Activated CD4-positive, CD25-positive, alpha-beta regulatory T cell (primary cell): ENCODE measurements at places on chromosomes 5 and 9.

- peak; percentile 72 for DNase-seq
Measured at GRCh38 chr5:98927989-98928872, 576 bp downstream of the CHD1 start.

- no peak for DNase-seq
Measured at GRCh38 chr5:77322406-77322805, 111.9 kb downstream of the PDE8B start.

DNA sequence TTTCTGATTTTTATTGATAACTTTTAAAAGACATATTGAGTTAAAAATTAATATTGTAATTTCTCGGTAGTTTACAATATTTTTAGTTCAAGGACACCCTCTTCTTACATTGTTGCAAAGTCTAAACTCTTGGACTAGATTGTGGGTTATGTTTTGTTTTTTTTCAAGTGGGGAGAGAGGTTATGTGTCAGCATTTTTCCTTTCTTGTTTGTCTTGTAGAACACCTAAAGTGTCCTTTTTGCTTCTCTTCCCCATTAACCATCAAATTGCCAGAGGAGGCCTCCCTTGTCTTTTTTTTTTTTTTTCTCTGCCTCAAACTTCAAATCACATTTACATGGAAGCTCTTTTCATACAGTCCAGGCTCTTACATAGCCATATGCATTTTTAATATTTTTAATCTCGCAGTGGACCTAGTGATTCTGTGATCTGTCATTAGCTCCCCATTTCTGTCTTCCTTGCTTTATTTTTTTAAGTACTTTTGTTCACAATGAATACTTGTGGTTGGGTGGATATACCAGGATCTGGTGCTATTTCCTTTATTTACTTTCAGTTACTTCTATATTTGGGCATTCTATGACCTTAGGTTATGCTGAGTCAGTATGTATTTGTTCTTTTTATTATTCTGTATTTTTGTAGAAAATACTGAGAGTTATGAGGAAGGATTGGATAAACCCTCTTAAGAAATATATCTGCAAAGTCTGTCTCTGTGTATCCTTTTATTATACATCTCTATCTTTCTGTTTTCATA, 2280.6 kb upstream of the ACO1 start:
- no peak for DNase-seq

DNA sequence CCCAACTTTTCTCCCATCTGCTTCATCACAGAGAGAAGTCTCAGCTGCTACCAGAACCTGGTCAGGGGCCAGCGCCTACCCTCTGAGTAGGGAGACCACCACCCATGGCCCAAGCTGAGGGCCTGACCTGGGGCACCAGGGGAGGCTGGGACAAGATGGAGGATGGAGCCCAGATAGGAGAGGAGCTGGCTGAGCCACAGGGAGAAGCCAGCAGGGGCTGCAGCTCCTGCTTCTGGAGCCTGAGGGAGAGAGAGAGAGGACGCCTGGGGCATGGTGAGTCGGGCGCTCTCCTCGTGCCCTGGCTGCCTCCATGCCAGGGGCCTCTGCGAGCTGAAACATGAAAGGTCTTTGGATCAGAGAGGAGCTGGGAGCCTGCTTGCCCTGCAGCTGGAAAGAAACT, 1.4 kb upstream of the FOXI1 start:
- no peak for DNase-seq

DNA sequence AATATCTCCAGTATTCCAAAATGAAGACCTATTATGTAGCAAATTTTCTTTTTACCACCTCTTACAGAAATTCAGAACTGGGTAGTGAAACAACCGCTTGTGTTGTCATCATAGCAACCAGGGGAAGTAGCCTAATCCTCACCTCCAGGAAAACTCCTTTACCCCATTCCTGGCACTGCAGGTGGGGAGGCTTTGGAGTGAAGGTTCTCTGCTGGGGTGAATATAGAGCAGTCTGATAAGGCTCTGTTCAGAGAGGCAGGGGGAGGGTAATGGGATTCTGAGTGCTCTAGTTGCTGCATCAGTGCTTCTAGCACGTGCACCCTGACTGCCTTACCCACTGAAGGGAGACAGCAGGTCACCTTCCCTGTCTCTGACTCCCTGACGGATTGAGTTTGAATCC, 116.2 kb downstream of the MAN2A1 start:
- DNase-seq, result no peak

DNA sequence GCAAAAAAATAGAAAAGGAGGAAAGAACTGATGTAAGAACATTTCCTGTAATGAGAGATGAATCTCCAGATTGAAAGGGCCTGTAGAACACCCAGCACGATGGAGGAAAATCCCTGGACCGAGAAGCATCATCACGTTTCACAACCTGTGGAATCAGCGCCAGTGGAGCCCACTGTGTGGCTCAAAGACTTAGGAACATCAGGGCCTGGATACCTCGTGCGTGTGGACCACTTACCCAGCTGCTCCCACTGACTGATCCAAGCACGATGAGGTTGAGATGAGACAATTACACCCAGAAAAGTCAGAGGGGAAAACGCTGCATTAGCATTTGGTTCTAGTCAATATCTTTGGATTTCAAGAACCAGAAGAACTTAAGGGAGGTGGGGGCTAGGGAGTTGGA, 224.6 kb downstream of the SYK start:
- DNase-seq, result no peak

- no peak for DNase-seq
Measured at GRCh38 chr5:140554454-140554853, 2.8 kb downstream of the SRA1 start.

GRCh38 chr9:93143830-93144530, 9.9 kb upstream of the NINJ1 start:
- no peak for DNase-seq

GRCh38 chr5:172118891-172119290, 69.1 kb downstream of the STK10 start:
- DNase-seq, result no peak

GRCh38 chr5:170426786-170427185, 37.6 kb upstream of the KCNMB1 start:
- no peak for DNase-seq

GRCh38 chr9:25308549-25308948, 369.7 kb downstream of the TUSC1 start:
- DNase-seq, result no peak

GRCh38 chr5:133797167-133797566, 171.3 kb downstream of the C5orf15 start:
- DNase-seq, result no peak

GRCh38 chr9:124720429-124721108, 50.5 kb downstream of the NR6A1 start:
- no peak for DNase-seq

GRCh38 chr5:60668686-60669304, 31.2 kb downstream of the DEPDC1B start:
- no peak for DNase-seq

- no peak for DNase-seq
Measured at GRCh38 chr5:74934949-74935751, 69.0 kb upstream of the FAM169A start.

DNA sequence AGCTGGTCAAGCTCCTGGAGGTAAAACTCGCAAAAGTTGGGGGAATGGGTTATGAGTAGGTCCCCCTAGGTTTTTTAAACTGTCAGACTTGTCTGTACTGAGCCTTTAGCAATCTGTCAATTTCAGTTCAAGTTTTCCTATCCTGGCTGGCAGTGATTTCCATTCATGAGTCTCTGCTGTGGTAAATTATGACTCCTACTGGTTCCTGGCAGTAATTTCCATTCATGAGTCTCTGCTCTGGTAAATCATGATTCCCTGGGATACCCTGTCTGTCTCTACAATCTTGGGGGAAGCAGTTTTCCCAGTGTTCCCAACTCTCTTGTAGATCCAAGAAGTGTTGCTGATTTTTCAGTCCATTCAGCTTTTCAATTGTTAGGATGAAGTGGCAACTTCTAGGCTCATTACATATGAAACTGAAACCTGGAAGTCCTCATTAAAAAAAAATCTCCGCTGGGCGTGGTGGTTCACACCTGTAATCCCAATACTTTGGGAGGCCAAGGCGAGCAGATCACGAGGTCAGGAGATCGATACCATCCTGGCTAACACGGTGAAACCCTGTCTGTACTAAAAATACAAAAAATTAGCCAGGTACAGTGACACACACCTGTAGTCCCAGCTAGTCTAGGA, 91.3 kb upstream of the GPBP1 start:
- DNase-seq, result no peak

- DNase-seq, result no peak
Measured at GRCh38 chr5:88279584-88279983, 10.9 kb upstream of the TMEM161B start.

GRCh38 chr5:58235299-58235698, 224.6 kb downstream of the PLK2 start:
- no peak for DNase-seq

DNA sequence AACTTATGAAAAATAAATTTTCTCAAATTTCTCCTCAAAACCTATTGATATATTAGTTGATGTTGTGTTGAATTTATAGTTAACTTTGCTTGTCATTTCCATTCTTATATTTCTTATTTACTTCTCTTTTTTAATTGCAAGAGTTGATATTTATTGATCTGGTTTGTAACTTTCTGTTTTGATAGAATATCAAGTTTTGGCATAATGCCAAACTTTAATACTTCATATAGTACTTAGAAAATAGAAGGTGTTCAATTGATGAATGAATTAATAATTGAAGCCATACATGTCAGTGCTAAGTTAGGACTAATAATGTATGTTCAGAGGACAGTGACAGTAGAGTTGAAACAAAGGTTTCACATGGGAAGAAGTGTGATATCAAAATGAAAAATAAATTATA, 27.9 kb downstream of the ERCC6L2 start:
- no peak for DNase-seq

DNA sequence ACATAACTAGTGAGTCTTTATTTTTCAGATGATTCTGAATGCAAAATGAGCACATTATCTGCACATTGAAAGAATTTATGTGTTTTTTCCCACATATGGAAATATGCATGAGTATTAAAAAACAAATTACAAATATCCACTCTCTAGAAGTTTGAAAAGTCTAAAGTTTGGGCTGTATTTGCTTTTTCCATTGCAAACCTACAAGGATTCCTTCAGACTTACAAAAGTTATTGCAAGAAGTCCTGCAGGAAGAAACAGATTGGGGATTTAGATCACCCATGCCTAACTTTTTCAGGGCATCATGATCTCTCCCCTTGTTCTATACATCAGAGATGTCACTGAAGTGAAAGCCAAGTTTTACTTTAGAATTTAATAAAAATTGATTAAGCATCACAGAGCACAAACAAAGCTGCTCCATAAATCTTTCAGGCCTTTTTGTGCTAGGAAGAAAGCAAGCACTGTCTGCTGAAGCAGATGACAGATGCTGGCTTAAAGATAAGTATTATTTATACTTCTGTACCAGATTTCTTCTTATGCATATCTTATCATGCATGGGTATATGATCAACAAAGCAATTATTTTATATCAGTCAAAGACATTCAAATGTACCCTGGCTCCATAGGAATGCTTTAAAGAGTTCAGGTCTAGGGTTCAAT, 71.7 kb downstream of the NFIB start:
- DNase-seq, result no peak

DNA sequence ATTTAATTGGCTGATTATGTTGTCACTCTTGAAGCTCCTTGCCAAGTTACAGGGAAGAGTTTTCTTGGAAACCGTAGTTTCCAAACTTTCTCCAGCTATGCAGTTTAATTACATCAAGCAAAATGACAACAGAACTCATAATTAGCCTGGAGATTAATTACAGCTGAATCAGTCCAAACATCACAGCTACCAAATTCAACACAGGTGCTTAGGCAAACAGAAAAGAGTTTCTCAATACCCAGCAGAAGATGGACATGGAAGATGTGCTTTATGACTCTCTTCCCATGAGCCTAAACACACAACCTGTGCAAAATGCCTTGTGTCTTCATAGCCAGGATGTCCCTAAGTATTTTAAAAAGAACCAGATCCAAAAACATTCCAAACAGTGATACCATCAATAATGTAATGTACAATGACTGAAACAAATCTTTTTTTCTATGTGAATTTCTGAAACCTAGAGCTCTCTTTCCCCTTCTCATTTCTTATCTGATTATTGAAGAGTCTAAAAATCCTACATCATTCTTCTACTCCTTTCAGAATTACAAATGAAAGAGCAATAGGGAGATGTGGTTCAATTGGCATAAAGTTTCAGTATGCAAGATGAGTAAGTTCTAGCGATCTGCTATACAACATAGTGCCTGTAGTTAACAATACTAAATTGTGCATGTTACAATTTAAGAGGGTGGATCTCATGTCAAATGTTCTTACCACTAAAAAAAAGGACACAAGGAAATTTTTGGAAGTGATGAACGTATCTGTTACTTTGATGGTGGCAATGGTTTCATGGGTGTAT, 124.3 kb downstream of the RASEF start:
- no peak for DNase-seq

GRCh38 chr9:73239570-73240265, 88.1 kb downstream of the ANXA1 start:
- DNase-seq, result no peak

GRCh38 chr5:59287361-59287760, 606.2 kb downstream of the PDE4D start:
- DNase-seq, result no peak

- DNase-seq, result no peak
Measured at GRCh38 chr5:18811661-18812060, 1176.3 kb downstream of the CDH18 start.

DNA sequence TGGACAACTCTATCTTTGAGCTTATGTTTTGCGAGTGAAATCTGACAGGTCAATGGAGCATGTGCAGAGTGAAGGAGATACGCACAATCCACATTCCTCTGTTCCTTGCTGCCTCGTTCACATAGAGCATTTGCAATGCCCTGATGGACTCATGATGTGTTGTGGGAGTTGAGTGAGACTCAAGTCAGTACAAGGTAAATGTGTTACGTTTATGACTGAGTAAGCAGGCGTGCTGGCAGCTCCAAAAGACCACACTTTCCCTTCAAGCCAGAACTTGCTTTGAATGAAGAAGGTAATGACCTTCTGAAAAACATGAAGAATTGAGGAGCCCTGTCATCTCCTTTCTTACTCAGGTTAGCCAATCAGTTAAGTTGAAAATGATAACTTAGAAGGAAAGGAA, 477.8 kb downstream of the CTNND2 start:
- no peak for DNase-seq

- no peak for DNase-seq
Measured at GRCh38 chr5:10448754-10449360, 7.2 kb downstream of the ROPN1L start.

- DNase-seq, result no peak
Measured at GRCh38 chr9:7316166-7316795, 483.3 kb downstream of the DMAC1 start.

DNA sequence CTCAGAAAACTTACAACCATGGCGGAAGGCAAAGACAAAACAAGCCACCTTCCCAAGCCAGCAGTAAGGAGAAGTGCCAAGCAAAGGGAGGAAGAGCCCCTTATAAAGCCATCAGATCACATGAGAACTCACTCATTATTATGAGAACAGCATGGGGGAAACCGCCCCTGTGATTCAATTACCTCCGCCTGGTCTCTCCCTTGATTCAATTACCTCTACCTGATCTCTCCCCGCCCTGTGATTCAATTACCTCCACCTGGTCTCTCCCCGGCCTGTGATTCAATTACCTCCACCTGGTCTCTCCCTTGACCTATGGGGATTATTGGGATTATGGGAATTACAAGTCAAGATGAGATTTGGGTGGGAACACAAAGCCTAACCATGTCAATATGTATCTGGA, 467.3 kb upstream of the FTMT start:
- DNase-seq, result no peak

- DNase-seq, result no peak
Measured at GRCh38 chr5:157308836-157309465, 43.0 kb downstream of the CYFIP2 start.

- DNase-seq, result no peak
Measured at GRCh38 chr9:761176-761792, 80.2 kb upstream of the DMRT1 start.

GRCh38 chr5:4990462-4990861, 149.7 kb upstream of the ADAMTS16 start:
- no peak for DNase-seq

GRCh38 chr9:4922730-4923129, 62.3 kb upstream of the JAK2 start:
- no peak for DNase-seq
